ENCODE measurements at places on chromosomes 2 and 18.

DNA sequence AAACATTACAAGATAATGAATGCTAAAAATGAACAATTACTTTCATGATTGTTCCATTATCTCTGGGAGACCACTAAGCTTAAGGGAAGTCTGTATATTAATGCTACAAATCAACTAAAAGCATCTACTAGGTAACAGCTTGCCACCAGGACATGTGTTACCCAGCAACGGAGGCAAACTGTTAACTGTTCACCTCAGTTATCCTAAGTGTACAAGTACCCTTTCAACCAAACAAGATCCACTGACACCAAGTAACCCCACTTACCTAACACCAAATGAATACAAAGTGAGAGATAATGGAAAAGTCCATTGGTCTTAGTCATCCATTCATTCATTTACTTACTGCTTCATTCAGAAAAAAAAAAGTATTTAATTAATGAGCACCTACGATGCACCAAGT lies 54.7 kb upstream of the KIDINS220 start:
- DNase-seq, result no peak

DNA sequence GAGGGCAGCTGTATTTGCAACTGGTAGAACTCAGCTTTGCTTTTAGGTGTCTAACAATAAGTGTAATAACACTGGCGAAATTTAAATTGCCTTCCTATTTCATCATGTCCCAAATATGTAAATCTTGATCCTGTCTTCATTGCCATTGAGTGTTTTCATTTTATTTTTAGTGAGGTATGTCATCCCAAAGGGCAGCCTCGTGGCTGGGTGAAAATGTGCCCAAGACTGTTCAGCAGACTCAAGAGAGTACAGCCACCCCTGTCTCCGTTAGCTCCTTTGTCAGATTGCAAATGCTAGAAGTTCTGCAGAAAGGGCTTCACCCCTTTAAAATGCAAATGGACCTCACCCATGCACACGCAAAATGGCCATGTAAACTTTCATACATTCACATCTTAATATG lies 278.8 kb downstream of the RND3 start:
- no peak for DNase-seq

DNA sequence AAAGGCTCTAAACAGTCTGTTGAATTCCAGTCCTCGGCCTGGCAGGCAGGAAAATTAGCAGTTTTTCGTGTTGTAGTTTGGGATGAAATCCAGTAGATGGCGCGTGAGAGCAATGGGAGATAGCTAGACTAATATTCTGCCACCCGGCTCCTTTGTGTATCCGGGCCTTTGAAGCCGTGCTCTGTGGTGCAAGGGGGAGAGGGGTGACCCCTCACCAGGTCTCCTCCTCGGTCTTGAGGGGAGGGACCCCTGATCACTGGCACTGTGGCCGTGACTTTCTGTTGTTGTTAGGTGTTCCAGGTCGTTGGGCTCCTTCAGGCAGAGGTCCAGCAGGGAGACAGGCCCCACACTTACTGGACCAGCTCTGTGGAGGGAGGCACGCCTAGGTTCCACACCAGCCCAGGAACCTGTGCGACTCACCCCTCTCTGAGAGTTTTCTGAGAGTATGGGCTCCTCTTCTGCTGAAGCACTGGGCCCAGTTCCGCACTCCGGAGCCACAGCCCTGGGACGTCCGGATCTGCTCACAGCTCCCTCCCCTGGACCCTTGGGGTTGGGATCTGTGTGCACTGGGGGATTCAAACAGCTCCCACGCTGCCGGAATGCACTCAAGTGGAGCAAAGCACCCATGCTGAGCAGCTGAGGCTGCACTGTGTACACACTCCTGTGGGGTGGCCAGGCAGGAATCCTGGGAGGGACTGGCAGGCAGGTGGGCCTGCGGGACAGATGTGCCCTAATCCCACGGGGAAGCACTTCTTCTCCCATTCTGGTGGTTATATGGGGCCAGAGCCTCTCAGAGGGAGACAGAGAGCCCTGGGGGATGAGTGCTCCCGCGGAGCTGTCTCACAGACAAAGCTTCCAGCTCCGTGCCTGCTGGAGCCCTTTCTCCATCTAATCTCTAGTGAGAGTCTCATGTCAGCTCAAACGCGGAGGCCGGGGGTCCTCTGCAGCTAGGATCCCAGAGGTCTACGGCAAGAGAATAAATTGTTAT lies 8.8 kb downstream of the GKN2 start:
- no peak for DNase-seq

DNA sequence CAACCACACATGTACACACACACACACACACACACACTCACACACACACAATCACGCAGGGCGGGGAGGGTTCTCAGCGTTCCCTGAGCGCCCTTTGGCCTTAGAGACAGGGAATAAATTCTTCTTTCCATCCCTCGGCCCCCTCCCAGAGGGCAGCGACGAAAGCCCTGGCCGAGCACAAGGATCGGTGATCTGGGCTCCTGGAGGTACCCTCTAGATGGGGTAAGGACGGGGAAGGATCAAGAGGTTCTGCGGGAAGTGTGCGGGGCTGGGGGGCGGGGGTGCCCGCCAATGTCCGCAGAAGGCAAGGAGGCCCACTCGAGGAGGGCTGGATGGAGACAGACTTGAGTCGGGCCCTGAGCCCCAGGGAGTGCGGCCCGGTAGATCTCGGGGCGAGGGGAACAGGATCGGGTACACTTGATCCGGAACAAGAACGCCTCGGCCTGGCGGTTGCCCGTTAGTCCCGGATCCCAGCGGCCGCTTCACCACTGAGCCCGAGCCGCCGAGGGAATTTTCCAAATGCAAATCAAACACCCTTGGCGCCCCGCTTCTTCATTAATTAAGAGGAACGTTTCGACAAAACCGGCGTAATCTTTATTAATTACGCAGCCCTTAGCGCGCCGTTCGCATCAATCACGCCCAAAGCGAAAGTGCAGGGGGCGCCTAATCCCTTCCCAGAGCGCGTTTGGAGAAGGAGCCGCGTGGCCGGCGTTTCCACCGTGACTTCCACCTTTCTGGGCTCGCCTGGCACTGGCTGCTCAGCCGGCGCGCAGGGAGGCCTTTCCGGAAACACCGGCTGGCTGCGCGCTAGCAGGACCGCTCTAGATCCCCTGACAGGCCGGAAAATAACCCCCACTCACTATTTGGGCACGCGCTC lies 7.0 kb upstream of the PAX3 start:
- no peak for DNase-seq

DNA sequence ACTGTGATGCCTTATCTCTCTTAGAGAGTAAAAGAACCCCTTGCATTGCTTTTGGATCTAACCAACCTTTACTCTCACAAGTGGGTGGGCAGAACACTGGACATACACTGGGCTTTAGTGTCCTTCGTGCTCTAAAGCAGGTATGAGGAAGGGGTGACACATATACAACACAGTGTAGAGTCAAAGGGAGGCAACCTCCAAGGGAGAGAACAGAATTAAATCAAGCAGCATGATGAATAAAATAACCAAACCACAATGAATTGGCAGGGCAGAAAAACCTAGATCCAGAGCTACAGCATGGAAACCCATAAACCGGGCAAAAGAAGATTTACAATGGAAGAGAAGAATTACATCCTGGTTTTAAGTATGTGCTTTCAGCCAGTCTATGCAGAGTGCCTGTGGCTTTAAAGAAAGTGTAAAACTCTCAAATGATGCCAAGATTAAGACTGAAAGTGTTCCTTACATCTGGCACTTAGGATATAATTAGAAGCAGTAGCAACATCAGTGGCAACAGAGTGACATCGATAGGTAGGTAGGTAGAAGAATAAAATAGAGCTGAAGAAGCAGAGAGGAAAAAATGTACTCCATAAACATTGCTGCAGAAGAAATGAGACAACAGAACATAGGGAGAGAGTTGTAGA lies 191.7 kb upstream of the ZC3H15 start:
- DNase-seq, result no peak

DNA sequence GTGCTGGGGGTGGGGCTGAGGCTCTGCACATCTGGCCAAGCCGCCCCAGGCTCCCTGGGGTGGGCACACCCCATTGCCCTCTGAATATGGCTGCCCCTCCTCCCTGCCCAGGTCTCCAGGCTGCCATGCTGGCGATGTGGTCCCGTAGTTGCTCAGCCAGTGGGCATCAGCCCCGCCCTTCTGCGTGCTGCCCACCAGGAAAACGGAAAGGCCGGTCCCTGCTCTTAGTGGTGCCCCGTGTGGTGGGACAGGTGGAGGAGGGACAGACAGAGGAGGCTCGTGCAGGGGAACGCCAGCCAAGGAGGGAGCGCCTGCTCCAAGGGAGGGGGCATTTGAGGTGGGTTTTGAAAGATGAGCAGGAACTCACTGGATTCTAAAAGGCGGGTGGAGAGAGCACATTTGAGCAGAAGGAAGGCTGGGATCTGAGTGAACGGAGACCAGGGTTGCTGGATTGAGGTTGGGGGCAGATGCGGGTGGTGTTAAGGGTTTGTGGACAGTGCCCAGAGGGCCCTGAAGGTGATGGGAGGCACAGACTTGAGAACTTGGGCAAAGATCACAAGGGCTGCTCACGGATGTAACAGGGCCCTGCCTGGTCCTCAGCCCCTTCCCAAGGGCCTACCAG lies 6.7 kb upstream of the B3GNT7 start:
- no peak for DNase-seq

DNA sequence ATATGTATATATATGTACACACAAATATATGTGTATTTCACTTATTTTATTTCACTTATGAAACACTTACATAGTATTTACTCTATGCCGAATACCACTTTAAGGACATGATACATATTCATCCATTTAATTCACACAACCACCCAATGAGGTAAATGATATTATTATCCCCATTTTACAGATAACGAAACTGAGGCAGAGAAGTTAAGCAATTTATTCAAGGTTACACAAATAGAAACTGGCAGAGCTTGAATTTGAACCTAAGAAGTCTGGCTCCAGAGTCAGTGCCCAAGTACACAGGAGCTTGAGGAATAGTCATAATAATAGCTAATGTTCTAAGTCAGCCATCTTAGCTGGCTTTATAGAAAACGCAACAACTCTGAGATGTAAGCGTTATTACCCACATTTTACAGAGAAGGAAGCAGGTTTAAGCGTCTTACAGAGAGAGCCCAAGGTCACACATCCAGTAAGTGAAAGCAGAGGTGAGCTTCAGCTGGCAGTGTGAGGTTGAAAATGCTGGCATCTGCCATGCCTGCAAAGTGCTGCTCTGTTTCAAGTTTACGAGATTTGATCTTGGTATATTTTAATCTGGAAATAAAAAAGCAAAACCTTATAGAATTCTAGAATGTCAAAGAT lies 326.9 kb downstream of the LPIN1 start:
- DNase-seq, result no peak

DNA sequence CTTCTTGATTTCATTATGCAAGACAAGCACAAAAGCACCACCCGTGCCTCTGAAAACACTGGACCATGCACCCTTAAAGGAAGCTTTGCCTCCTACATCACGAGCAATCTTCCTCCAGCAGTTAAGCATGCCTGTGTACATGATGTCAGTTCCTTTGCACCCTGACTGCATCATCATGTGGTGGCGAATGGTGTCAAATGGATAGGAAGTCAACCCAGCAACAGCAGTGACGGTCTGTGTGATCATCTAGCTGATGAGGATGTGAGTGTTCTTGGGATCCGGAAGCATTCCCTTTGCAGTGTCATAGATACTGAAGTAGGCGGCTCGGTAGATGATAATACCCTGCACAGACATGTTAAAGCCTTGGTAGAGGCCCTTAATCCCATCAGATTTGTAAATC lies 240.7 kb upstream of the FAM98A start:
- no peak for DNase-seq

DNA sequence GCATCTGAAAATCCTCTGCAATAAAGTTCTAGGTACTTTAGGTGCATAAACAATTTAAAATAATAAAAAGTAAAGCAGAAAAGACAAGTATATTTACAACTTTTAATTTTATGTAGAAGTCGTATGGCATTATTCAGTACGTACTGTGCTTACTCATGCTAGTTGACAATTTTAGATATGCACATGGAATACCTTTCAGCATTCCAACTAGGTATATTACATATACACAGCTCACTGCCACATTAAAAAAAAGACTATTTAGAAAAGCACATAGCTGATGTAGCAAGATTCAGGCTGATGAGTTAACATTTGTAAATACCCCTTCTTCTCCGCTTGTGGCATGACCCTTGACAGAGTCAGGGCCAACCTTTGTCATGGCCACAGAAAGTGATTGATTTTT lies 171.2 kb downstream of the FBXO15 start:
- no peak for DNase-seq

- DNase-seq, result no peak
Observed at GRCh38 chr2:29295845-29296244, 180.6 kb downstream of the CLIP4 start.

- DNase-seq, result no peak
Observed at GRCh38 chr2:216717491-216717901, 22.1 kb upstream of the IGFBP5 start.

- no peak for DNase-seq
Observed at GRCh38 chr2:28231110-28231631, 161.5 kb upstream of the FOSL2 start.

DNA sequence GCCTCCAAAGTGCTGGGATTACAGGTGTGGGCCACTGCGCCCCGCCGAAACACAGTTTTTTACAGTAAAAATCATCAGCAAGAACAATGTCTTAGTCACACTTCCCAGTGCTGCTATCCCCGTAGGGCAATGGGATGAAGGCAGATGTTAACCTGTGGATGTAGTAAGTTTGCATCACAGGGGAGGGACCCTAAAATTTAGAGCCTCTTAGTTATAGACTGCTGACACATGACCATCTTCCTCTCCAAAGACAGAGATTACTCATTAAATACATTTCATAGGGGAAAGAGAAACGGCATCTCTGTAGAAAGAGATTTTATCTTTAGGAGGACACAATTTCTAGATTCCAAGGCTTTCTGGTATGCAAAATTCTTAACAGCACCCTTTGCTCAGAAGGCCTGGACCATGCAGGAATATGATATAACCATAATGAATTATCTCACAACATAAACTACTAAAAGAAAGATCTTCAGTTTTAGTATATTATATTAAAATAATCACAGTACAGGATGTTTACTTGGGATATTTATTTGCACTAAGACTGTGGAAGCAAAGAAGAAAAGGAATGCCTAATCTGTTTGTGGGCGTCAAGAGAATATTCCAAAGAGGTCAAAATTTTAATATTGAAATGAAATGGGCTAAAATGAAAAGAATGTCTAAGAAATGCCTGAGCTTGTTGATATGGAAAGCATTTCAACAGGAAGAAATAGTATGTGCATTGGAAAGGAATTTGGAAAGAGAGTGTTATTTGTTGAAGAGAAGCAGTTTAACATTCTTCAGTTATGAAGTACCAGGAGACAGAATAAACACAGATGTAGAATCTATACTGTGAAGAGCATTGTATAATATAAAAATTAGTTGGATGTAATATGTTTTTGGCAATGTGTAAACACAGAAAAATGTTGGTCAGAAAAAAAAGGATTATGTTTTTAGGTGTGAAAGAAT lies 1228.3 kb upstream of the CHAC2 start:
- no peak for DNase-seq

DNA sequence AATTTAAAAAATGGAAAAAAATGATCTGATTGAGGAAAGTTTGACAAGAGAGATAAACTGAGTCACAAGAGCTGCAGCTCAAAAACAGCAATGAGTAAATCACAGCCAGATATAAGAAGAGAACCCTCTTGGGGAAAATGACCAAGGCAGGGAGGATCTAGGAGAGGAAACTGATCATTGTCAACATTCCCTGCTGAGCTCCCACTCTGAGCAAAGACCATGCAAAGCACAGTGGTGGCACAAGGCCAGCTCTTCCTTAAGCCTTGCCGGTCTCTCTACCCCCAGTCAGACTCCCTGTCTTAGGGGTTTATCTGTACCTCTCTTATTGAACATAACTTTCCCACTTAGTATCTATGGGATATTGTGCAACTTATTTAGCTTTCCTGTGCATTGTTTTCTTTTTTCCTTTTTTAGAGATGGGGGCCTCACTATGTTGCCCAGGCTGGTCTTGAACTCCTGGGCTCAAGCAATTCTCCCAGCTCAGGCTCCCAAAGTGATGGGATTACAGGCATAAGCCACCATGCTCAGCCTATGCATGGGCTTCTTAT lies 54.0 kb upstream of the PPP1CB start:
- no peak for DNase-seq
